ENCODE measurements at places on chromosomes 6 and 20.

- DNase-seq, result no peak
Measured at GRCh38 chr20:34420146-34420545, 57.1 kb downstream of the ITCH start.

- no peak for DNase-seq
Measured at GRCh38 chr20:58086763-58087561, 141.5 kb downstream of the ANKRD60 start.

- no peak for DNase-seq
Measured at GRCh38 chr20:46735436-46735835, 26.0 kb downstream of the SLC2A10 start.

DNA sequence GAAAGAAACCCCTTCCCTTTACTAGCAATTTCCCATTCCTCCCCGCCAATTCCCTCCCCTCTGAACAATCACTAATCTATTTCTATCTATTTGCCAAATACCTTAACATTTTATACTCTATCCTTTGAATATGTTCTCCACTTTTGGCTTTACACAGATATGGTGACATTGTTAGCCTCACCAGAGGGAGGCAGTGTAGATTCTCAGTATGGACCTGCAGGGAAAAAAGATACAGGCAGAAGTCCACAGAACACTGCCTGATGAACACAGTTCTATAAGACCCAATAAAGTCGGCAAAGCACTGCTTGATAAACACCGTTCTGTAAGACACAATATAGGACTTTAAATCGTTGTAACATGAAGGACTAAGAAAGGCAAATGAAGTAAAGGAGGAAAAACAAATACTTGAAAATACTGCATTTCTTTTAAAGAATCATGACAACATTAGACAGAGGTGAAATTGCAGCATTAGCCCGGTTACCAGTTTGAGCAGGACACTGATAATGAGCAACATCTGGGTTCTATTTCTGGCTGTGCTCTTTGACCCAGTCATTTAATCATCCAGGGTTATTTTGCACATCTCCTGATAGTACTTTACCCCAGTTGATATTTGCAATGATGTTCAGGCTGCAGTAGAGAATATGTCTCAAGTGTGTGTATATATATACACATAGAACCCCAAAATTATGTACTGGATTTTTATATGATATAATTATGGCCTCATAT is 296.8 kb downstream of the UTRN start:
- DNase-seq, result no peak

DNA sequence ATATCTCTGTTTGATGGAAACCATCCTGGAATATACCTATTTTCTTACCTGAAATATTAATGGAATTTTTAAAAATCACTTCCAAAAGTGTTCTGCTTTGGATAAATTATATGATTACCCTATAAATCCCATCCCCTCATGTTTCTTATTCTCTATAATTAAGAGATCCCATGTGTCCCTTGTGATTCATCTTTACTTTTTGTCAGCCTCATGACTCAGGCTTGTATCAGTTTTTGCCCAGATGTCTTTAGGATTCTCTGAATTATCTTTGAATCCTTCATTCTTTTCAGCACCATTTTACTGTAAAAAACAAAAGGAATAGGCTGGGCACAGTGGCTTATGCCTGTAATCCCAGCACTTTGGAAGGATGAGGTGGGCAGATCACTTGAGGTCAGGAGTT is 804.5 kb upstream of the CITED2 start:
- DNase-seq, result no peak

GRCh38 chr6:111201764-111202163 is 114.5 kb downstream of the SLC16A10 start:
- no peak for DNase-seq

- no peak for DNase-seq
Measured at GRCh38 chr20:57440678-57441509, 49.7 kb downstream of the RBM38 start.

Data from activated CD4-positive, alpha-beta T cell treated with anti-CD3 and anti-CD28 coated beads for 1 hour (primary cell).